CD4-positive, alpha-beta T cell (primary cell): ENCODE measurements at places on chromosomes 4 and X. TPM values are rescaled to one million over a fixed set of nuclear protein-coding genes. Genes with fewer than 3 reads are reported as not detected.

Gene NPY1R
- not detected for total RNA-seq

- no peak overlapping the region for H3K4me3 ChIP-seq
- no peaks in the 10 kb centered on the region for H3K36me3 ChIP-seq
- DNase-seq, result no peak
- no peak overlapping the region for H3K27ac ChIP-seq
Measured at GRCh38 chr4:41120297-41121217, 93.8 kb downstream of the APBB2 start.

GRCh38 chrX:34147345-34147744, 15.2 kb upstream of the FAM47A start:
- no peaks in the 10 kb centered on the region for H3K4me1 ChIP-seq
- H3K27me3 ChIP-seq, result no peaks in the 10 kb centered on the region
- no peak overlapping the region for H3K4me3 ChIP-seq

DNA sequence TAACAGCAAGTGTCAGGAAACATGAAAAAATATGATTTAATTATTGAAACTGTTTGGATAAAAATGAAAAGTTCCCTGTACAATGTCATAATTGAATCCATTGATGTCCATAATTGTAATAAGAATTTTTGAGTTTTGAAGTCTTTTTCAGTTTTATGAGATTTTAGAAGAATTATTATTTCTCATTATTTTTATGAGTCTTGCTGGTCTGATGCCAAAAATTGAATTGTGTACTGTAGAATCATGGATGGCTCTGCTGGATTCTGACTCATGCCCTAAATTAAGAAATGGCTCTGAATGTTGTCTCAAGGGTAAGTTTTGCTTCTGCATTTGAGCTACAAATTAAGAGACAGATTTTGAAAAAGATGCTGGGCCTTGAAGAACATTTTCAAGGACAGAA, 132.8 kb upstream of the MAP9 start:
- no peaks in the 10 kb centered on the region for H3K4me1 ChIP-seq
- no peak overlapping the region for H3K4me3 ChIP-seq
- DNase-seq, result no peak

Gene CCDC149
- 0.25 TPM for total RNA-seq

- H3K4me3 ChIP-seq, result no peak overlapping the region
- no peak for DNase-seq
- no peak overlapping the region for H3K27ac ChIP-seq
- no peaks in the 10 kb centered on the region for H3K27me3 ChIP-seq
- H3K36me3 ChIP-seq, result no peaks in the 10 kb centered on the region
Measured at GRCh38 chrX:110046971-110047370, 44.1 kb downstream of the TMEM164 start.

- no peaks in the 10 kb centered on the region for H3K27me3 ChIP-seq
- no peak for DNase-seq
- H3K4me3 ChIP-seq, result no peak overlapping the region
- H3K36me3 ChIP-seq, result no peaks in the 10 kb centered on the region
- H3K27ac ChIP-seq, result no peak overlapping the region
- no peaks in the 10 kb centered on the region for H3K4me1 ChIP-seq
Measured at GRCh38 chr4:85445050-85445639, 29.8 kb upstream of the ARHGAP24 start.

Gene NOX1
- total RNA-seq, result not detected
